T-helper 2 cell (primary cell): ENCODE measurements at places on chromosomes 4 and X.

GRCh38 chr4:25350561-25350960, 26.5 kb upstream of the ANAPC4 start:
- DNase-seq = no peak

GRCh38 chrX:107135049-107135964, 16.7 kb upstream of the RBM41 start:
- DNase-seq = no peak

DNA sequence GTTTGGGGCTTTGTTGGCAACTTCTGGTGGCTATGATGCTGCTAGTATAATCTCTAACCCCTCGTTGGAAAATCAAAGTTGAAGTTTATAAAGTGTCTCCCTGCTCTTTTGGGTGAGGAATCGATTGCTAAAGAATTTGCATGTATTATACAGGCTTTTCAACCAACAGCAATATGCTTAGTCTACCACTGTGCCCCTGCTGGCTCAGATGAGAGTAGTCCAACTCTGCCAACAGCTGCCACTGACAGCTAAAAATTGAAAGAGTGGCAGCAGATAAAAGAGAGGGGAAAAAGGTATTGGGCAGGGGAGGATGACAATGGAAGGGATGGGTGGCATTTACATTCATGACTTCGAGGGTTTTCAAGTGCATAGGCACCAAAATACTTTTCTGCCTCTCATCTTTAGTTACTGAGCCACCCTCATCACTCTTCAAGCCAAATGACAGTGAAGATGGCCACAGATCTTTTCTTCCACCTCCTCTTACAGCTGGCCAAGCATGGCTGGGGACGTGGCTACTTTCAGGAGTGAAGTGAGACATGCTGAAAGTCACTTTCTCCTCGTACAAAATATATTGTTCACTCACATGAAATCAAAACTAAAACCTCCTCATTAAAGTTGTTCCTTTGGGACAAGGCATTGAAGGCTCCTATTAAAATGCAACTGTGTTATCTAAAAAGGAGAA, 2.7 kb upstream of the GRIA3 start:
- DNase-seq = no peak

GRCh38 chr4:39102297-39102696, 40.3 kb downstream of the KLHL5 start:
- DNase-seq = no peak

GRCh38 chr4:147513091-147513490, 32.2 kb downstream of the EDNRA start:
- DNase-seq = no peak

DNA sequence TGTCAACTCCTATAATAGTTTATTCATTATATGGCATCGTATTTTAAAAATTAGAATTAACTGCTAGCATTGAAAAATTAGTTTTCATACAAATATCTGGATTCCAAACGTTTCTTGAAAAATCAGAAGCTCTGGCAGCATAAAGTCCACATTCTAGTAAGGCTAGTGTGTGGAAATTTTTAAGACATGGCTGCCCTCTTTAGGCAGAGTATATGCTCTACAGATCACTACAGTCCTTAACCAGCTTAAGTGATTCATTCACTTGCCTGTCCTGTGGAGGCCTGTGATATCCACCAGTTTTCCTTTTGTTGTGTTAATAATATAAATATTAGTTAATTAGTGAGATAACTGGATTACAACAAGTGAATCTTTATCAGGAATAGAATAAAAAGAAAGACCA, 287.2 kb downstream of the OPHN1 start:
- DNase-seq = no peak

- no peak for DNase-seq
These were observed 1776.3 kb downstream of the STIM2 start for GRCh38 chr4:28636971-28637370.

- no peak for DNase-seq
These were observed 25.3 kb downstream of the STEEP1 start for GRCh38 chrX:119539872-119540271.

- DNase-seq = no peak
These were observed 1.9 kb downstream of the CCDC110 start for GRCh38 chr4:185469580-185470154.

- no peak for DNase-seq
These were observed 27.3 kb upstream of the CRLF2 start for GRCh38 chrX:1239681-1240142.

DNA sequence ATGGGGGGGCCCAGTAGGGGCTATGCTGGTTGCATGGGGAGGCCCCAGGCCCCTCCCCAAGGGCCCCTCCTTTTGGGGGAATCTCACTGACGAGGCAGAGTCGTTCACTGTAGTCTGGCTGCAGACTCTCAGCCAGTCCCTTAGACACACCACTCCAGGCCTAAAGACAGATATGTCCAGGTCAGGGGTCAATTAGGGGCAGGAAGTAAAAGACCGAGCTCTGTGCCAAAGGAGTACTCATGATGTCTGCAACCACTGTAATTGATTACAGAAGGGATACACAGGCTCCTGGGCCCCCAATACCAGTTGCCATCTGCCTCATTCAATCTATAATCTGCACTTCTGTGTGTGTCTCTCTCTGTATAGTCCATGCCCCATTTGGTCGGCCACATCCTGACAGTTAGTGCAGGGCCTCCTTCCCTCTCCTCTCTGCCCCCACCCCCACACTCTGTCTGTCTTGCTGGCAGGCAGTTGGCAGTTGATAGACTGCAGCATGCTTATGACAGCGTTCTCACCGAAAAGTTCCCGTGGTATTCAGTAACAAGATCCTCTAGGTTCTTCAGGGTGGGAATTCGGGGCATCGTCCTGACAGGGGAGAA, 1.3 kb upstream of the CXorf65 start:
- no peak for DNase-seq

DNA sequence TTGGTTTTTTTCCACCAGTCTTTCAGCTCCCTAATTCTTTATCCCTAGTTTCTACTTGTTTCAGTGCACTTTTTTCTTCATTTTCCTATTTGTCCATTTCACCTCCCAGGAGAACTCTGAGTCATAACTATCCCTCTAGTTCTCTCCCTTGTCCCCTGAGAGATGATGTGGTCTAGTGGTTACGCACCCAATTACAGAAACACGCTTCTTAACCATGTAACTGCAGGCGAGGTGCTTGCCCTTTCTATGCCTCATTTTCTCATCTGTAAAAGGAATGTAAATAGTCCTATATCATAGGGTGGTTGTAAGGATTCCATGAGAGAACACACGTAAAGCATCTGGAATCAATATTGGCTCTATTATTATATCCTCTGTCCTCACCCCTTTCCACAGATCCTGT, 8.8 kb upstream of the GRPR start:
- DNase-seq = no peak

GRCh38 chr4:75658876-75659275, 14.3 kb downstream of the G3BP2 start:
- DNase-seq = no peak
